ENCODE measurements at places on chromosomes 13 and 19.

- DNase-seq, result no peak
These were observed 10.4 kb upstream of the GPR32 start for GRCh38 chr19:50759886-50760285.

- DNase-seq, result no peak
These were observed 88.2 kb upstream of the MBNL2 start for GRCh38 chr13:97133955-97134354.

DNA sequence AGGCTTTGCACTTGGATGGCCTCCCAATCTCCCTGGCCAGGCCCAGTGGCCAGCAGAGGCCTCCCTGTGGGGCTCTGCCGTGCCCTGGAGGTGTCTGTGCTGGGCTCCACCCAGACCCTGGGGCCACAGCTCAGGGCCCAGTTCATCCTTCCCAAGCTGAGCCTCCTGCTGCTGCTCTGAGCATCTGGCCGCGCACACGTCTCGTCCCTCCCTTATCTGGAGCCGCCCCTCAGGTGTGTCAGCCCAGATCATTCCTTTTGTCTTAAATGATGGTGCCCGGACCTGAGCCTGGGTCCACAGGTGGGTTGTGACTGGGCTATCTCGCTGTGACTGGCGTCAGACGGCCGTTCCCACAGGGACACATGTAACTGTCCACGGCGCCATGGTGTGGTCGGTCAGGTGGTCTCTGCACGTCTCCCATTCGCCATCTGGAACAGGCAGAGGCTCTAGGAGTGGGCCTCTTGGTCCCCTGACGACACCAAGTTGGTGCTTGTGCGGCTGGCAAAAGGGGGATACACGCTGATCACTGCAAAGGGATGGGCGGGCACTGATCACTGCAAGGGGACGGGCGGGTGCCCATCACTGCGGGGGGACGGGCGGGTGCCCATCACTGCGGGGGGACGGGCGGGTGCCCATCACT lies 14.3 kb upstream of the ZNF554 start:
- DNase-seq, result no peak

DNA sequence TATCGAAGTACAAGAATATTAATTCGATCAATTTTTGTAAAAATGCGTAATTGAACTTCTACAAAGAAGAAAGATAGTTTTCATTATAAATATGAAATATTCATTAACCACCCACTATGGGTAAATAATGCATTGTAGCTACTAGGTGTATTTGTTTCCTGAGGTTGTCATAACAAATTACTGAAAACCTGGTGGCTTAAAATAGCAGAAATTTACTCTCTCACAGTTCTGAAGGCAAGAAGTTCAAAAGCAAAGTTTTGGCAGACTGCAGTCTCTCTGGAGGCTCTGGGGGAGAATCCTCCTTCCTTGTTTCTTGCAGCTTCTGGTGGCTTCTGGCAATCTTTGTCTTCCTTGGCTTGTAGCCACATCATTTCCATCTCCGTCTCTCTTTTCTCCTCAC lies 99.2 kb upstream of the MIR17HG start:
- no peak for DNase-seq

GRCh38 chr13:29925457-29926097 lies 75.2 kb upstream of the UBL3 start:
- no peak for DNase-seq

DNA sequence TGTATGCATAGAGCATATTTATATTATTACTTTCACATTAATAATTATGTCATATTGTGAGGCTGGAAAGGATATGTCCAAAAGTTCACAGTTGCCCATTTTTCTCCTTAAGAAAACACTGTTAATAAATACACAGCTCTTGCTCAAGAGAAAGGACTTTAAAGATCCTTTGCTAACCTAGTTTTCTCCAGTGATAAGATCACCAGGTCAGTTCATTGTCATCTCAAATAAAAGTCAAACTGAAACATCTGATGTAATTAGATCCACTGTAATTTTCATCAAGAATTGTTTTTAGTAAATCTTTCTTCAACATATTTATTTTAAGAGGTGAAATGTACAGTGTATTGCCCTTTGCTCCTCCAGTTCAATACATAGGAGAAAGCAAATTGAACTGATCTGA lies 82.8 kb upstream of the KLHL1 start:
- DNase-seq, result no peak

DNA sequence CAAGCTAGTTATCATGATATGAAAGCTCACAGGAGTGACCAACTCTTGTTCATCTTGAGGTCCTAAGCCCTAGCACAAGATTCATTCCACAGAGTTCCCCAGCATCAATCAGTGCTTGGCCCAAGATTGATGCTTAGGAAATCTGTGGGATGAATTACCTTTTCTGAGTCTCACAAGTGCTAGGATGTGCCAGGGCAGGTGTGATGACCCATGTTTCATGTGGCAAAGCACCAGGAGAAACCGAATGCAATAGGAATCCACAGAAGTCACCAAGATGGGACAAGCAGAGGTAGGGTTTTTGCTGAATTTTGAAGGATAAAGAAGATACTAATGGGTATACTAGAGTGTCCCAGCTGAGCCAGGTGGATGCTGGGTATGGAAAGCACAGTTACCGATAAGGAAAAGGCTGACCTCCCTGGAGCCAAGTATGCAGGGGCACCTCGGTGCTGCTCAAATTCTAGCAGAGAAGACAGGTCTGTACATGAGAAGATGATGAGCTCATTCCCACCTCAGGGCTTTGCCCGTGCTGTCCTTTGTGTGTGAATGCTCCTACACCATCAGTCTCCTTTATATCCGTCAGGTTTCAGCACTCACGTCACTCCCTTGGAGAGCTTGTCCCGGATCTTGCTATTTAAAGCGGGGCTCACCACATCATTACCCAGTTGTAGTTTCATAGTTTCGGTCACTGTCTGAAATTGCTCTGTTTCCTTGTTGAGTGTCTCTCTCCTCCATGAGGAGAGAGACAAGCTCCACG lies 168.9 kb upstream of the TSC22D1 start:
- no peak for DNase-seq

GRCh38 chr19:50159078-50159477 lies 4.0 kb downstream of the IZUMO2 start:
- DNase-seq, result no peak

DNA sequence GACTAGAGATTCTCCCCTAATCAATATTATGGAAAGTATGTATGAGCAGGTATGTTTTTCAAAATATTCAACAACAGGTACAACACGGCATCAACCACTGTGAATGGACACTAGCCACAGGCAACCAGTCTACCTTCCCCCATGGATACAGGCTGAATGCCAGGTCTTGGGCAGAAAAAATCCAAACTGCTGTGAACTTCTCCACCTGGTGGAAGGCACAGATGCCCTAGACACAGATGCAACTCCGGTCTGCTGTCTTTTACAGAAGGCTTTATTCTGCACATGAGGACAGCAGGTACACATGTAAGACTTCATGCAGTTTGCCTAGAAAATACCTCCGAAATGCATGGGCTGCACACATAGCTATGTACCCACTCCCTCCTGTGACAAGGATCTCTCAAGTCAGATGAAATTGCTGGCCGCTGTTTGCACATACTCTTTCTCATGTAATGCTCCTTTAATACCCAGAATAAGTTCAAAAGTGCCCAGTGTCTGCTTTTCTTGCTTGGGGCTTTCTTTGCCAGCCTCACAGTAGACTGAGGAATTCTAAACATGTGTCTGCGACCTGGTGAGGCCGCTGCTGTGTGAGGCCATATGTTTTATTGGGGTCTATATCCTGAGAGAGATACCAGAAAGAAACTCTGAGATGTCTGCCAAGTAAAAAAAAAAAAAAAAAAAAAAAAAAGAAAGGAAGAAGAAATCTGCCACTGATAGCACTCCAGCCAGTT lies 325.9 kb downstream of the FOXO1 start:
- no peak for DNase-seq

Data from CD4-positive, alpha-beta T cell treated with Interleukin-10 for 1 hour (primary cell).